ENCODE measurements at places on chromosomes 3 and 15.
A peak's percentile ranks its signal among the peaks of the same experiment; 100 is the strongest.

GRCh38 chr3:177199206-177199760 is 2.0 kb upstream of the TBL1XR1 start:
- no peak for DNase-seq

DNA sequence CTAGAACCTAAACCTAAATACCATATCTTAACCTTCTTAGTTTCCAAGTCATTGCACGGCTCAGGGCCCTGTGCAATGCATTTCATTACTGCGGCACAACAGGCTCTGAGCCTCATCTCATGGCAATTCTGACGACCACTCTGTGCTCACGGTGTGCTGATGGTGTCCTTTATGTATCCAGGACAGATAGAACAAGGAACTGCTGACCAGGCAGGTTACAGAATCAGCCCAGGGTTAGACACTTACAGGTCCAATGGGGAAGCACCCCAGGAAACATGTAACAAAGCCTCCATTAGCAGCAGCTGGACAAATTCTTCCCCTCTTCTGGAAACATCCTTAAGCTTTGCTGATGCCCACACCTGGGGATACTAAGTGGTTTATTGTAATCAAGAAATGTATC is 91.9 kb upstream of the NSMCE3 start:
- no peak for DNase-seq

DNA sequence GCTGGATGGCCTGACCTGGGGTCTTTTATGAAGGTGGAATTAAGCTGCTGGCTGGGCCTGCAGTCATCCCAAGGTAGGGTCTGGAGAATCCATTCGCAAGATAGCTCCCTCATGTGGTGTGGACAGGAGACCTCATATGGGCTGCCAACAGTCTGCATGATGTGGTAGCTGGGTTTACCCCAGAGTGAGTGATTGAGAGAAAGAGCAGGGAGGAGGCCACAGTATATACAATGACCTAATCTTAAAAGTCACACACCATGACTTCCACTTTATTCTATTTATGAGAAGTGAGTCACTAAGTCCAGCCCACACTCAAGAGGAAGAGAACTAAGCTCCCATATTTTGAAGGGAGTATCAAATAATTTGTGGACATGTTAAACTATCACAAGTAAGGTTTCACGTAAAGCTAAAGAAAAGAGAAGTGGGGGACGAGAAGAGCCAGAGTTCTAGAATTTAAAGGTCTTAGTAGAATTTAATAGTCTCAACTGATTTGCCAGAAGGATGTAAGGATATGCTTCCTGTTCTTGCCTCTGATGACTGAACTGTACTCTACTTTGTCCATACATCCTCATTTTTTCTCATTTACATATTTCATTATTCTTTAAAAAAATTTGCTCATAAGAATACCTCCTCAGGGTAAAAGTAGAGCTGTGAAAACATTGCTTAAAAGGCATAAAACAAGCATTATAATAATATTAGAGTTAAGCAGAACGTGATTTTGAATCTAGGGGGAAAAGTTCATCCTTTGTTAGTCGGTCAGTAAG is 184.4 kb downstream of the PEX5L start:
- DNase-seq: no peak

GRCh38 chr3:154701055-154701454 is 271.1 kb upstream of the GPR149 start:
- no peak for DNase-seq

GRCh38 chr15:72474466-72474911 is 359 bp downstream of the ARIH1 start:
- no peak for DNase-seq

DNA sequence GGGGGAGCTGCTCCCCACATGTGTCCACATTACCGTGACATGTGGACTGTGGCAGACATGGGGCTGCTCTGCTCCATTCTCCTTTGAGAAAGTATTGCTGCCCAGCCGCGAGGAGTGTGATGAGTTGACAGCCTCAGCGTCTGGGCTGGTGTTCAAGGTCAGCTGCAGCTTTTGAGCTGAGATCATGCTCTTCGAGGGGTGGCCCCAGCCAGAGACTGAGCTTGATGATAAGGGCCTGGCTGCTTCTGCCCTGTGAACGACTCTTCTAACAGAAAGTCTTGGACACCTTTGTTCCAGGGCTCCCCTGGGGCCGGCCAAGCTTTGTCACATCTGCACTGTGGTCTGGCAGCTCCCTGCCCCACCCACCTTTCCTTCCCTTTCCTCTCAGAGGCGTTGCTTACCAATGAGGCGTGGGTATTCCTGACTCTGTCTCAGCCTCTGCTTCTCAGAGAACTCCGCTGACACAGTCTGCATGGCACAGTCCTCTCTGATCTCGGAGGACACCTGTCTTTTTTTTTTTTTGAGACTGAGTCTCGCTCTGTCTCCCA is 86.6 kb downstream of the CHRD start:
- DNase-seq: no peak

GRCh38 chr3:35638980-35639253 is 408 bp upstream of the ARPP21 start:
- DNase-seq: no peak

DNA sequence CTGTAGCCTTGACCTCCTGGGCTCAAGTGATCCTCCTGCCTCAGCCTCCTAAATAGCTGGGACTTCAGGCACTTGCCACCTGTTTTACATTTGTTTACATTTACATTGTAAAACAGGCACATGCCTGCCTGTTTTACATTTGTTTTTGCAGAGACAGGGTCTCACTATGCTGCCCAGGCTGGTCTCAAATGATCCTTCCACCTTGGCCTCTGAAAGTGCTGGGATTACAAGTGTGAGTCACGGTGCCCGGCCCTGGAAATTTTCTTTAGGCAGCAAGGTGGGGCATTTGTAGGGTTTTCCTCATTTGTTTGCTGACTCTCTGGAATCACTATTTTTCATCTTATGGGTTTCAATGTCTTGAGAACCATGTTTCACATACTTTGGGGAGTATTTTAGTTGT is 25.0 kb downstream of the PIF1 start:
- no peak for DNase-seq

- no peak for DNase-seq
These were observed 293.4 kb upstream of the LRRFIP2 start for GRCh38 chr3:37467761-37468160.

- DNase-seq: no peak
These were observed 2.8 kb downstream of the CHD2 start for GRCh38 chr15:92902737-92903593.

DNA sequence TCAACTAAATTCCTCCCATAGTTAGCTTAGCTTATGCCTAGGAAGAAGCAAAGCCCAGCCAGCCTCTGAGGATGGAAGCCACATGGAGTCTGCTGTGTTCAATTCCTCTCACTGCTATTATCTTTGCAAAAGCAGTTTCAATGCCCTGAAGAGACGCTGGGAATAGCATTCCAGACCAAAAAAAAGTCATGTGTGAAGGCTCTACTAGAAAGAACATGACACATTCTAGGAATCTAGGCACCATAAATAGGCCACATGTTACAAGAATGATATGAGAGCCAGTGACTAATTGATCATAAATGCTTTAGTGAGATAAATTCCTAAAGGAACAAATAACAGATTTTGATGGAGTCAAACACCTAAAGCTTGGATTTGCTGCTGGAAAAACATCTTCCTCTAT is 800.8 kb downstream of the TUSC7 start:
- no peak for DNase-seq

DNA sequence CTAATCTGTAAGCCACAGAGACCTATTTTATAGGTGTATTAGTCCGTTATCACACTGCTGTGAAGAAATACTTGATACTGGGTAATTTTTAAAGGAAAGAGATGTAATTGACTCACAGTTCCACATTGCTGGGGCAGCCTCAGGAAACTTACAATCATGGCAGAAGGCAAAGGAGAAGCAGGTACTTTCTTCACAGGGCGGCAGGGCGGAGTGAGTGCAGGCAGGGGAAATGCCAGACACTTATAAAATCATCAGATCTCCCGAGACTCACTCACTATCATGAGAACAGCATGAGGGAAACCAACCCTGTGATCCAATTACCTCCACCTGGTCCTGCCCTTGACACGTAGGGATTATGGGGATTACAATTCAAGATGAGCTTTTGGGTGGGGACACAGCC is 108.7 kb downstream of the GALK2 start:
- DNase-seq: no peak

GRCh38 chr15:60762638-60763037 is 283.7 kb upstream of the ICE2 start:
- no peak for DNase-seq

GRCh38 chr3:115814006-115814405 is 190.7 kb downstream of the GAP43 start:
- no peak for DNase-seq

DNA sequence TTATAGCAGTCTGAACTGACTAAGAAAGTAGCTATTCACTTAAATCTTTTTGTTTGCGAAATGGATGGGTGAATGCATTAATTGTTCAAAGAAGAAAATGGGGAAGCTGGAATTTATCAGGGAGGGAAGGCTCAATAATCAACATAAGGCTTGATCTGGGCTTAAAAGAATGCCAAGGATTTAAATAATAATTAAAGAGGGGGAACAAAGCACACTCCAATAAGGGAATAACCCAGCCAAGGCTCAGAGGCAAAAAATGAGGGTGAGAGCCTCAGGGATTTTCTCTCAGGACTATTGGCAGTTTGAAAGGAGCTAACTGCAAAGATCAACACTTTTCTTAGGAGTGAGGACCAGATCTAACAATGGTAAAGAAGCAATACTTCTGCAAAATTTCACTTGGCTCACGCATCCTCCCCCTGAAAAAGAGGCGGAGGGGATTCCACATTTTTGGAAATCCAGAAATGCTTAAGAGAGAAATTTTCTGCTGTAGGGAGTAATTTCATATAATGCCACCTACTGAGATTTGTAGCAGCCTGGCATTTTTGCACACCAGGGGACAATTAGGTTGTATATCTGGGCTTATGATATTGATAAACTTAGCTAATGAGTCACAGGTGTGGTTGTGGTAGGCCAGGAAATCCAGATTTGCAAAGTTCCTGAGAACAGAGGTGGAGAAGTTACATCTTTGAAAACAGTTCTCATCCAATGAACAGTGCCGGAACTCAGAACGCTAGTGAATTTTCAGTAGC is 405.1 kb downstream of the TUSC7 start:
- no peak for DNase-seq

DNA sequence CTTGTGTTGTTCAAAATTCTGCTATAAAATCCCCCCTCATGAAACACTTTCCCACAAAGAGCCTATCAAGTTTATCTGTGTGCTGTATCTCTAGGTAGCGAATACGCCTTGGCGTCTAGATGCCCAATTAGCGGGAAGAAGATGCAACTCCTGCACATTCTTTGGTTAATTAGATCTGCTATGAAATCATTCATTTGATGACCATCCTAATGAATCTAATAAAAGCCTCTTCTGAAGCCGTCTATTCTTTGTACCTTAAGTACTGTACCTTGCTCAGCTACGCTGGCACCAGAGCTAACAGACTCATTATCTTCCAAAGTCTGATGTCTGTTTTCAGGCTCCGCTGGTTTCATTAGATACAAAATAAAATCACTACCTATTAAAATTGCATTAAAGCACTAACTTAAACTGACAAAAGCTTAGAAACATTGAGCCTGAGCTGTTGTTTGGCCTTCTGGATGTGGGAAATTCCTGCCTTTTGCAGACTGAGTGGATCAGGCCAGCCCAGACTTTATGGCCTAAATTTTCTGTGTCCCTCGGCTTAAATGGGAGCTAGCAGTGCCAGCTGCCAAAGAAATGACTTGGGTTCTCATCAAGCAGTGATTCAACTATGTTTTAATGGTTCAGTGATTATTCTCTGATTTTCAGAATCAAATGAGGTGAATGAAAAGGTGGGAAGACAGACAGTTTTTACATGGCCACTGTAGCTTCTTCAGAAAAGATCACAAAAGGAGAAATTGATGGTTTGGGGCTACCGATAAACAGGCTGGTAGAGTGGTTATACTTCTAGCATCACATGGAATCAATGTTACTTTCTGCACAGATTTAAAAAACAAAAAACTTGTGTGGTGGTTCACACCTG is 28.4 kb upstream of the CHST2 start:
- DNase-seq: no peak

DNA sequence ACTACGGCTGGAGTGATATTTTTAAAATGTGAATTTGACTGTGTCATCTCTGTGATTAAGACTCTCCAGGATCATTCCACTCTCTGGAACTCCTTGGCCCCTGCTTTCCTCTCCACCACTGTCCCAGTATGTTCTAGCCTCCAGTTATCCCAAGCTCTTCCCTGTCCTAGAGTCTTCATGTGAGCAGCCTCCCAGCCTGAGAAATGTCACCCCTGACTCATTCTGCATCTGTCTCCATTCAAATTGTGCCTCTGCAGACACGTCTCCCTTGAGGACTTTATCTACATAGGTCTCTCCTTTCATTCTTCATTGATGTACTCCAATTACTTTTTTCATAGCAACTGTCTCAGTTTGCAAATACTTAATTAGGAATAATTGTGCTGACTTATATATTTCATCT is 317.7 kb upstream of the ADAMTS9 start:
- DNase-seq: no peak

DNA sequence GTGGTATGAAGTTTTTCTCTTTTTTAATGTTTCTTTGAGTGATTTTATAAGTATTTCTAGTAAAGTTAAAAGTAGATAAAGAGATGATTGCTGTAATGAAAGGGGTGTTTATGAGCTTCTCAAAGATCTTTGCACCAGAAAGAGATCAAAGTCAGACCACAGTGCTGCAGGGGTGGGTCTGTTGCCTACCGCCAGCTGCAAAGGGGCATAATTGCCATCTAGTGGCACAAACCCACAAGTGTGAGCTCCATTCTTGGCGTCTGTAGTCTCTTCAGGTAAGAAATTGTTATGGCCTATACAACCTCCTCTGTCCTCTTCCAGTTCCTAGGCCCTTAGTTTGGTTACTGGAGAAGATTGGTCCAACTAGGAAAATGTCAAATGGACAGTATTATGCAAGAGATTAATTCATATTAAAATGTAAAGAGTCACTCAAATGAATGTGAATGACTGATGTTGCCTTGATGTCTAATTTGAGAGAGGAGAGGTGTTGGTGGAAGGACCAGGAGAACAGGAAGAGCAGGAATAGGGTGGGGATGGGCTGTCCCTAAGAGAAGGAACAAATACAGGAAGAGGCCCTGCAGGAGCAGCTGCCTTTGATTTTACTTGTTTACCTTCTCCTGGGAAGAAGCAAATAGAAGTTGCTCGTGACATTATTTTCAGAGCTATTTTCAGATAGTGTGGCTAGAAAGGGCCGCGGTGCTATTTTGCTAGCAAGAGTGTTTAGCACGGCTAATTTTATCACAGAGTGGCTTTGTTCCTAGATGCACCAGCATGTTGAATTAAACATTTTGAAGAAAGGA is 53.0 kb upstream of the GSK3B start:
- peak; percentile 28 for DNase-seq

DNA sequence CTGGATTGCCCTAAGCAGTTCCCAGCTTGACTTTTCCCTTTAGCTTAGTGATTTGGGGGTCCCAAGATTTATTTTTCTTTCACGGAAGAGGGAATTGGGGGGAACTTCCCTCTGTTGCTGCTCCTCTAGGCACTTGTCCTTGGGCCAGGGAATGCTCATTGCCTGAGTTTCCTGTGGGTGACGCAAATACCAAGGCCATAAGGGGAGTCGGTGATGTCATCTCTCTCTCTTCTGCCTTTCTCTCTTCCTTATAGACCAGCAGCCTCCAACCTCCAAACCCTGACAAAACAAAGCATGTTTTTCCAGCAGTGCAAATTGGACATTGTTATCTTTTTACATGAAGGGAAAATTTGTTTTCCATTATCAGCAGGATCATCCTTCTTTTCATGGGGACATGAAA is 120.2 kb downstream of the ITPR1 start:
- no peak for DNase-seq

- no peak for DNase-seq
These were observed 47.6 kb upstream of the CD200R1L start for GRCh38 chr3:112894258-112894657.
